Keratinocyte (primary cell): ENCODE measurements at places on chromosomes 5 and 9.

GRCh38 chr5:63928451-63928850 lies 33.8 kb downstream of the HTR1A start:
- no peak for DNase-seq

- no peak for DNase-seq
These were observed 211.7 kb downstream of the LRRC70 start for GRCh38 chr5:62790348-62790747.

DNA sequence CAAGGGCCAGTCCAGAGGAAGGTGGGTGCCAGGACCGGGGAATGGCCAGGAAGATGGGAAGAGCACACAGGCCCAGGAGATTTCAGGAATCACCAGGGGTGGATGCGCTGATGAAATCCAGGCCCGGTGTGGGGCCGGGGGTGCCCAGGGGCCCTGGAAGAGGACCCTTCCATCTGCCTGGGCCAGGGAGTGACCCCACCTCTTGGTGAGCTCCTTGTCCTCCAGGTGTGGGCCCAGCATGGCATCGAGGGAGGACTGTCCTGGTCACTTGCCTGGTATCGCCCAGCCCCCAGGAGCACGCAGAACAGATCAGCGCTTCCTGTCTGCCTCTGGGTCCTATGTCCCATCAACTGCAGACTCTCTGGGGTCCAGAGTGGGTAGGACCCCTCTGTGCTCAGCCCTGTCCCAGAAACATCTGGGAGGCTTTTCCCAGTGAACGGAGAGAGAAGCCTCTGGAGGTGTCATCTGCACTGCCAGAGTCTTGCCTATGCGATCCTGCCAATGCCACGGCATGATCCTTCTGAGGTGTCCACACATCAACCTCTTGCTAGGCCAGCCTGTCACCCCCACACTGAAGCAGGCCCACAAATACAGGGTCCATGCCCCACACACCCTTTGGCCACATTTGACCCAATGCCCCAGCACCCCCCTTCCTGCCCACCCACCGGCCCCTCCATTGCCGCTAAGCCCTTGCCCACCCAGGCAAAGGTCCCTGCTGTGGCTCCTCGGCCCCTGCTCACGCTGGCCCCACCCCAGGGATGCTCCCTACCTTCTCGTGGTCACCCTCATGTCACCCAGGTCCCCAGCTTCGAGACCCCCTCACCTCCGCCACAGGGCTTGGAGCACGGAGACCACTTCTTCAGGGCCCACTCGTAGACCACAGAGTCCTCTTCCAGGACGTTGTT lies 67.2 kb downstream of the ZNF354C start:
- DNase-seq: no peak

DNA sequence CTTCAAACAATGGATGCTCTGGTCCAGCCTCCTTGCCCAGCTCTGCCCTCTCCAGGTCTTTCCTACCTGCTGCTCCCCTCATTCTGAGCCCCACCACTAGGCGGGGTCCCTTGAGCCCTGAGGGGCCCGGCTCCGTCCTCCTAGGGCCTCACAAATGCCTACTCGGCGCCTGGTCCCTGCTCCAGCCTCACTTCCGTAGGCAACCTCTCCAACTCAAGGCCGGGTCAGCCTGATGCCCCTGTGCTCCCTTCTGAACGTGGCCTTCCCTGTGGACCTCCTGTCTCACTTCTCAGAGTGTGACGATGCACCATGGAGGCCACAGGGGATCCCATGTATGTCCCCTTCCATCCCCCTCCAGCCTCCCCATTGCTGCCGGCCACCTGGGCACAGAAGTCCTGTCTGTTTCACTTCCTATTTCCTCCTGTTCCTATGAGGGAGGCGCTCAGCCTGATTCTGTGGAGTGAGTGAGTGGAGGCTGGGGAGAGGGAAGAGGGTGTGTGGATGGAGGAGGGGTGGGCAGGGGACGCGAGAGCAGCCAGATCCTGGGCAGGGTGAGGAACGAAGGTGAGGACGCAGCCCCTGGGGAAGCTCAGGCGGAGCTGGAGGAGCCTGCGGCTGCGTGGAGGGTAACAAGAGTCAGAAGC lies 127.2 kb upstream of the FAM120A start:
- no peak for DNase-seq

DNA sequence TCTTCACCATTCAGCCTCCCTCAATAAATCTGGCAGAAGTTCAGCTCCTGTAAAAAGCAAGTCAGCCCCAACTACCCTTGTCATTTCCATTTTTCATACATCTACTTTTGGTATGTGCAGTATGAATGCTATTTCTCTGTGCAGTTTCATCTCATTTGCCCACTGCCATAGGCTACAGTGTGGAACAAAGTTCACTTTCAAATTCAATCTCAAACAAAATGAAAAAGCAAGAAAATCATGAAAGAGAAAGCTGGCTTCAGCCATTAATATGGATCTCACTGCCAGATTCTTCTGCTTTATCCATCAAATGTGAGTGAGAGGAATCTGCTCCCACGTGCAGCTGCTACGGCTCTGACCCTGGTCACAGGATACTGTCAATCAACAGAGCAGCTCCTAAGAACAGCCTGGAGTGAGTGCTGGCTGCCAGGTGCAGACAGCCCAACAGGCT lies 494.2 kb downstream of the ZNF608 start:
- DNase-seq: no peak

DNA sequence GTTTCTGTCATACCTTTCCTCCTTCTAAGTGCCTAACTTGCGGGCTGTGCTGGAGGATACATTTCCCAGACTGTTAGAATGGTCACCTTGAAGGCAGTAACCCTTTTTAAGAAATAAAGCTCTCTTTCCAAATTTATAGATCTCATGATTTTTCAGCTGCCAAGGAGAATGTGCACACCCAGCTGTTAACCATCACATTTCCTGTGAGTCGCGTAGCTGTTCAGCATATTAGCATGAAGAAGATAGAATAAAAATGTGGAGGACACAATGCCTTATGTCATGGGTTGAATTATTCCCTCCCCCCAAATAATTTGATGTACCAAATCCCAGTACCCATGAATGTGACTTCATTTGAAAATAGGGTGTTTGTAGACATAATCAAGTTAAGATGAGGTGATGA lies 729.4 kb downstream of the MTRR start:
- DNase-seq: no peak

DNA sequence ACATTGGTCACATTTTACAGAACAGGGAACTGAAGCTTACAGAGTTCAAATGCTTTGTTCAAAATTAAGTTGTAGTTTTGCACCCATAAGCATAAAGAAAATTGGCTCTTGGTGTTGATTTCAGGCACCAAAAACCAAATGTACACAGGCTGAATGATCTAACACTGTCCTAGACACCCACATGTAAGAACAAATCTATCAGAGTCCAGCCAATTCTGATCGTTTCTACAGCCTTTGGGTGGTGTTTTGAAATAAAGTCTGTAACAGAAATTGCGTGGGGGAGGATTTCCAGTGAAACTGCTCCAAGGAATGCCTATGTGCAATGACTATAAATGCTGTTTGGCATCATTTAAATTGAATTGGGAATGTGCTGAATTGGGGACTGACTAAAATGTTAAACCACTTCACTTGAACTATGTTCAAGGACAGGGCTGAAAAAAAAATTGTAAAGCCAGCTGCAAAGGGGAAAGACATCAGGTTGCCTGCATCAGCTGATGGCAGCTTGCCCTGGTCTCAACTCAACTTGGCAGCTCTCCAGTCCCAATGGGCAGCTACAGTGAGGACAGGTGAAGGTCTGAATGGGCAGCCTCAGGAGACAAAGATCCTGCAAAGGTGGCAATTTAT lies 92.2 kb upstream of the TRPC7 start:
- no peak for DNase-seq
